Stimulated activated CD8-positive, alpha-beta memory T cell treated with anti-CD3 and anti-CD28 coated beads, Interleukin-7, amount 100 ng/mL, for 4 hours (primary cell): ENCODE measurements at places on chromosomes 6 and 20.

DNA sequence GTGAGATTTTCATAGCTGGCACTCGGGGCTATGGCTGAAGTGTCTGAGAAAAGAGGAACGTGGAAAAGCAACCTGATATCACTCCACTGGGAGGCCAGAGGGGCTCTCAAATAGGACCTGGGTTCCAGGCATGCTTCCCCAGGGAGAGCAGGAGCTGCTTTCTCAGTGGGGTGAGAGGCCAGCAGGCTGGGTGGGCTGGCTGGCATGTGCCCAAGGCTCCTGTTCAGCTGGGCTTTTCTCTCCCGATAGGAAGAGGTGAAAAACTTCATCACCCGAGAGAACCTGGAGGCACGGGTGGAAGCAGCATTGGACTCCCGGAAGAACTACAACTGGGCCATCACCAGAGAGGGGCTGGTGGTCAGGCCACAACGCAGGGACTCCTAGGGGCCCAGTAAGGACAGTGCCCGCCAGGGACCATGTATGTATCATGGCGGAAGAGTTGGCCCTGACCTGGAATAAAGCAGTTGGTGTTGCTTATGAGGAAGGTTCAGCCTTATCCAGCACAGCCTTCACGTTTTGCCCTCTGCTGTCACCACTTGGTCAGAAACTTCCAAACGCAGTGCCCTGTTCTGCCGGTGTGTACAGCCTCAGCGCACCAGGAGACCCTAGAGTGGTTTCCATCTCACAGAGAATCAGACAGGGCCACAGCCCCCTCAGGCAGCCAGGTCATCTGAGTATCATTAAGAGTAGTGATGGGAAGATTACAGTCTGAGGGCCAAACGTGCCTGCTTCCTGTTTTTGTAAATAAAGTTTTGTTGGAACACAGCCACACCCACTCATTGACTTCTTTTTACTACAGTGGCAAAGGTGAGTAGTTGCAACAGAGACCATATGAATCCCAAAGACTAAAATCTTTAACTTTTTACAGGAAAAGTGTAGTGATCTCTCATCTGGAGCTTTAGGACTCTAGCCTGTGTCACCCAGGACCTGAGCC lies 1.9 kb downstream of the MRPS26 start:
- DNase-seq = no peak

DNA sequence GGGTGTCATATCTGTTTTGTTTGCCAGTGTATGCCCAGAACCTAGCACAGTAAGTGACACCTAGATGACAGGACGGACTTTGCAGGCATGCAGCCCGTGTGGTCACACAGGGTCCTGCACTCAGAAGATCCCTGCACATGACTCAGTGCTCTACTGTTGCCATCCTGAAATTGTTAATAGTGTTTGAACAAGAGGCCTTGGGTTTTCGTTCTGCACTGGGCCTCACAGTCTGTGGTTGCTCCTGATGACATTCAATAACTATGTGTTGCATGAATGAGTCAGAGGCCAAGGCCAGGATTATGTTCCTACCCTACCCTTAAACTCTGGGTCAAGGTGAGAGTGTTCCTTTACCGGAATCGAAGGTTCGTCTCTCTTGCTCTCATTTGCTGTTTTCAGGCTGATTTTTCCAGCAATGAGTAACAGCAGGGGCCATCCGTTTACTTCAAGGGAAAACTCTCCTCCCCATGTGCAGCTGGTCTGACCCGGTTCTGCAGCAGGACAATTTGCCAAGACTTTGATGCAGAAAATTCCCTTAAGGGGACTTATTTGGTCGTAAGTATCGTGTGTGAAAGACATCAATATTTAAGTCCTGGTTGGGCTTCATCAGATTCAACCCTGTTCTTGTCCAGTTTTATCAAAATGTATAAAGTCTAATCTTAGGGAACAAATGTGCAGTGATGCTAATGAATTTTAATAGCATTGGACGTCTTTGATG lies 13.0 kb upstream of the PFDN4 start:
- DNase-seq = no peak

- no peak for DNase-seq
Observed at GRCh38 chr6:5328800-5329199, 67.5 kb downstream of the FARS2 start.

- DNase-seq = no peak
Observed at GRCh38 chr20:57783956-57784837, 74.4 kb upstream of the PMEPA1 start.

DNA sequence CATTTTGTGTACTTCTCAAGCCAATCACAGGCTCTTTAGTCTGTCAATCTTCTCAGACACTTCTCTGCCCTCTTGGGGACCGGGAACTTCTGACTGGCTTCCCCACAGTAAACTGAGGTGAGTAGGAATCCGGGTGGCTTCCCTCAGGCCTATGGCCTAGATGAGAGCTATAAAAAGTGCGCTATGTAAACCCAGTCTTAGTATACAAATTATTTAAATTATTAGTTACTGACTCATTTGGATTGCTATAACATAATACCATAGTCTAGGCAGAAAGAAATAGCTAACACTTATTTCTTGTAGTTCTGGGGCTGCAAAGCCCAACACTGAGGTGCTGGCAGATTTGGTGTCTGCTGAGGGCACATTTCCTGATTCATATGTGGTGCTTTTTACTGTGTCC lies 109.2 kb upstream of the MCHR2 start:
- no peak for DNase-seq

- no peak for DNase-seq
Observed at GRCh38 chr6:110509617-110510241, 33.3 kb upstream of the SLC22A16 start.

GRCh38 chr6:11083491-11083890 lies 10.1 kb upstream of the SMIM13 start:
- DNase-seq = no peak

- DNase-seq = no peak
Observed at GRCh38 chr20:56949318-56949717, 317.1 kb downstream of the BMP7 start.

GRCh38 chr6:93858213-93858612 lies 438.9 kb upstream of the EPHA7 start:
- no peak for DNase-seq
